Activated CD8-positive, alpha-beta T cell treated with anti-CD3 and anti-CD28 coated beads for 36 hours (primary cell): ENCODE measurements at places on chromosomes 6 and 20. TPM values are rescaled to one million over a fixed set of nuclear protein-coding genes. Genes with fewer than 3 reads are reported as not detected.

The OGFR gene
- total RNA-seq, result 53.6 TPM

The MTRF1L gene
- 17.5 TPM for total RNA-seq

- no peak overlapping the region for H3K4me3 ChIP-seq
- no peaks in the 10 kb centered on the region for H3K27me3 ChIP-seq
- no peaks in the 10 kb centered on the region for H3K4me1 ChIP-seq
- no peak overlapping the region for H3K27ac ChIP-seq
- no peaks in the 10 kb centered on the region for H3K36me3 ChIP-seq
- DNase-seq, result no peak
Observed at GRCh38 chr20:47686545-47686944, 98.7 kb downstream of the SULF2 start.

The CCN6 gene
- not detected for total RNA-seq

GRCh38 chr6:163175301-163175700, 239.2 kb upstream of the QKI start:
- peaks cover 5% of the 10 kb centered on the region for H3K27me3 ChIP-seq
- DNase-seq, result no peak
- H3K4me1 ChIP-seq, result no peaks in the 10 kb centered on the region
- no peak overlapping the region for H3K27ac ChIP-seq

DNA sequence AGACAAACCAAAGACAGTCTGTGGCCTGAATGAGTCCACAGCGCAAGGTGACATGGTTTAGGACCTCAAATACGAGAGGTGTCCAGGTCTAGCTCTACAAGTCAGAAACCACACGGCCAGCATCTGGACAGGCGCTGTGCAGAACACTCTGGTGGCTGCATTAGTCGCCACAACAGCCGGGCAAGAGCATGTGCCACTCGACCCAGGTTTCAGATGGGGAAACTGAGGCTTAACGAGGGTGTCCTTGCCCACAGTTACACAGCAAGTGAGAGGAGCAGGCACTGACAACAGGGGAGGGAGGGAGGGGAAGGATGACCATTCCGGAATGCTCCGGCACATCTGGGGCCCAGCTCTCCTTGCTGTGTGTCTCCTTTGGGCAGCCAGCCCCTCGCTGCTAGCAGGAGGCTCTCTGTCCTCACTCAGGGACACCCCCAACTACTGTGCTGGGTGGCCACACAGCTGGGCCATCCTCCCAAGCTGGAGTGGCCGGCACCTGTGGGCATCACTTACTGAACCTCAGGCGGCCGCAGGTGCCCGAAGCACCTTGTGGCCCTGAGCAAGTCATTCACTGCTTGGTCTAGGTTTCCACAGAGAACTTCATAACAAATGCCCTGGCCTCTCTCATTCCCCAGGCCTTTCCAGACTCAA, 6.6 kb downstream of the DLL1 start:
- peaks cover 15% of the 10 kb centered on the region for H3K4me1 ChIP-seq
- peaks cover 2% of the 10 kb centered on the region for H3K27me3 ChIP-seq
- H3K4me3 ChIP-seq, result no peak overlapping the region
- no peak for DNase-seq

- no peak overlapping the region for H3K4me3 ChIP-seq
- no peak overlapping the region for H3K27ac ChIP-seq
- DNase-seq, result no peak
- H3K27me3 ChIP-seq, result no peaks in the 10 kb centered on the region
Observed at GRCh38 chr6:68911811-68912210, 276.7 kb downstream of the ADGRB3 start.

The GJA10 gene
- not detected for total RNA-seq

The ADGRF4 gene
- total RNA-seq, result not detected

DNA sequence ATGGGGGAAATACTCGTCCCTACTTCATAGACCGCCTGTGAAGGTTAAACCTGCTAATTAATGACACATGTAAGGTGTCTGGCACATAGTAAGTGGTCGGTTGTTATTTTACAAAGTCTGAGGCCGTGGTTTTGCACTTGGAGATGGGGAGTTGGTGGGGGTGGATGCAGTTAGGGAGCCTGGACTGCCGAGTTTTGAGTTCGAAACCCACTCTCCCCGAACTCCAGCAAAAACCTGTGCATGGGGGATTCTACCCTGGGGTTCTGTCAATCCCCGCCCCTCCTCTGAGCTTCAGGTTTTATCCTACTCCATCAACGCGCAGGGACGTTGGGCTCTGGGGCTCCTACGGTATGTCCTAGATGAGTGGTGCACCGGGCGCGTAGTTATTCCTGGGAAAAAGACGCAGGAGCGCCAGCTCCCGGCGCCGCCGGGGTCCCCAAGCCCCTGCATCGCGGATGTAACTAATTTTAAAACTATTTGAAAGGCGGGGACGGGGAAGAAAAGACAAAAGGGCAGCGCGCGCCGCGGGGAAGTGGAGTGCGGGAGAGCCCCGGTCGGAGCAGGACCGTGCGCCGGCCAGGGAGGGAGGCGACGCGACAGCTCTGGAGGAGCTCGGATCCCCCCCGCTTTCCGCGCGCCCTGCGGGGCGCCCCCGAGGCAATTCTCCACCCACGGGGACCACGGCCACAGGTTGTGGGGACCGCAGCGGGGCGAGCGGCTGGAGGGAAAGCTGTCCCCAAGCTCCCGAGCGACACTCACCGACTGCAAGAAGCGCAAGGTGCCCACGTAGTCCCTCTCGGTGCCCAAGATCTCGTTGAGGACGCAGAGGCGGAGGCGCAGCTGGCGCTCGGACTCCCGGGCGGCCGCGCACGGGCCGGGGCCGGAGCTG, 672 bp downstream of the PREX1 start:
- peak overlapping the region; percentile 98 for H3K27ac ChIP-seq
- no peaks in the 10 kb centered on the region for H3K27me3 ChIP-seq
- peaks cover 30% of the 10 kb centered on the region for H3K36me3 ChIP-seq
- DNase-seq, result peak; percentile 51
- H3K4me3 ChIP-seq, result peak overlapping the region; percentile 96

The TPMT gene
- total RNA-seq, result 6.6 TPM

- no peaks in the 10 kb centered on the region for H3K27me3 ChIP-seq
- DNase-seq, result no peak
- H3K4me1 ChIP-seq, result peaks cover 2% of the 10 kb centered on the region
Observed at GRCh38 chr20:21380711-21381110, 16.6 kb downstream of the NKX2-4 start.

The BHLHE23 gene
- total RNA-seq, result not detected
